ENCODE measurements at places on chromosomes 1 and 21. TPM values are rescaled to one million over a fixed set of nuclear protein-coding genes. Genes with fewer than 3 reads are reported as not detected.

The RGS4 gene
- 2.1 TPM for polyA plus RNA-seq

The LCE2C gene
- not detected for polyA plus RNA-seq

The VN1R5 gene
- polyA plus RNA-seq: not detected

The ENAH gene
- 2.5 TPM for polyA plus RNA-seq

The MECR gene
- polyA plus RNA-seq: 34.1 TPM

The KCNJ9 gene
- 12.2 TPM for polyA plus RNA-seq

The DOP1B gene
- 4.4 TPM for polyA plus RNA-seq

The LAMC2 gene
- 0.84 TPM for polyA plus RNA-seq

The TMEM61 gene
- not detected for polyA plus RNA-seq

The RGL1 gene
- polyA plus RNA-seq: 5.3 TPM

The ANGPTL3 gene
- polyA plus RNA-seq: not detected

The OVAAL gene
- polyA plus RNA-seq: not detected

The HSD3B1 gene
- polyA plus RNA-seq: not detected

The RPS8 gene
- 523 TPM for polyA plus RNA-seq

The CD48 gene
- not detected for polyA plus RNA-seq

The CFHR4 gene
- not detected for polyA plus RNA-seq

The B3GALT2 gene
- polyA plus RNA-seq: 17.1 TPM

The LIN9 gene
- polyA plus RNA-seq: 2.3 TPM

The IFI6 gene
- polyA plus RNA-seq: 43.0 TPM

The FAM131C gene
- polyA plus RNA-seq: 1.3 TPM

The SUCO gene
- polyA plus RNA-seq: 27.6 TPM

The AQP10 gene
- polyA plus RNA-seq: not detected

The KCNJ15 gene
- not detected for polyA plus RNA-seq

The MMP23B gene
- polyA plus RNA-seq: not detected

The WNT2B gene
- polyA plus RNA-seq: 1.3 TPM

The GCSAML gene
- 0.06 TPM for polyA plus RNA-seq

The ATP6V1G3 gene
- polyA plus RNA-seq: not detected

The RAD54L gene
- not detected for polyA plus RNA-seq

The HSPA6 gene
- polyA plus RNA-seq: 0.62 TPM

The VHLL gene
- not detected for polyA plus RNA-seq

The RHD gene
- polyA plus RNA-seq: 0.74 TPM

The PLXNA2 gene
- polyA plus RNA-seq: 3.6 TPM

The TTC13 gene
- polyA plus RNA-seq: 8.3 TPM

The PTP4A2 gene
- 56.9 TPM for polyA plus RNA-seq

The GDAP2 gene
- 6.7 TPM for polyA plus RNA-seq

The FABP3 gene
- 242 TPM for polyA plus RNA-seq

The FAM110D gene
- 0.19 TPM for polyA plus RNA-seq

The SH3BGR gene
- 20.4 TPM for polyA plus RNA-seq

The ADAMTS4 gene
- polyA plus RNA-seq: 0.13 TPM

The UMODL1 gene
- polyA plus RNA-seq: 0.52 TPM

The DAB1 gene
- polyA plus RNA-seq: 42.0 TPM

The PROK1 gene
- polyA plus RNA-seq: not detected

The RGS16 gene
- 102 TPM for polyA plus RNA-seq

The KRTAP19-7 gene
- polyA plus RNA-seq: not detected

The TLCD4 gene
- 7.4 TPM for polyA plus RNA-seq

The LCK gene
- polyA plus RNA-seq: not detected

The HHAT gene
- 0.43 TPM for polyA plus RNA-seq

All from Purkinje cell (primary cell).